ENCODE measurements at places on chromosomes 7 and 10. TPM values are rescaled to one million over a fixed set of nuclear protein-coding genes. Genes with fewer than 3 reads are reported as not detected.

PTTG1IP2 gene
- not detected for total RNA-seq

GRCh38 chr10:70925377-70926225, 37.2 kb upstream of the PCBD1 start:
- DNase-seq, result peak; percentile 67
- H3K4me1 ChIP-seq, result no peaks in the 10 kb centered on the region
- H3K36me3 ChIP-seq, result no peaks in the 10 kb centered on the region
- no peak overlapping the region for H3K27ac ChIP-seq
- H3K27me3 ChIP-seq, result peaks cover 9% of the 10 kb centered on the region

DNA sequence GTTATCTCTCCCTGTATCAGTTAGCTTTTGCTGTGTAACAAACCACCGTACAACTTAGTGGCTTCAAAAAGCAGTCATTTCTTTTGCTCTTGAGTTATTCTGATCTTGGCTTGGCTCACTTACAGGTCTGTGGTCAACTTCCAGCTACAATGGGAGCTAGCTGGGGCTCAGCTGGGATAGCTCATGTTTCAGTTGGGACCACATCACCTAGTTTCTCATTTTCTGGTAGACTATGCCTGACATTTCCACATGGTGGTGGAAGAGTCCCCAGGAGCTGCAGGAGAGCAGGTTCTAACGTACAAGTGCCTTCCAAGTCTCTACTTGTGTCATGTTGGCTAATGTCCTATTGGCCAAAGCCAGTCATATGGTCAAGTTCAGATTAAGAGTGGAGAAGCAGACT, 25.8 kb upstream of the PIP4K2A start:
- no peak overlapping the region for H3K27ac ChIP-seq
- no peak overlapping the region for H3K4me3 ChIP-seq
- no peaks in the 10 kb centered on the region for H3K27me3 ChIP-seq

CHST15 gene
- 1.3 TPM for total RNA-seq

DNA sequence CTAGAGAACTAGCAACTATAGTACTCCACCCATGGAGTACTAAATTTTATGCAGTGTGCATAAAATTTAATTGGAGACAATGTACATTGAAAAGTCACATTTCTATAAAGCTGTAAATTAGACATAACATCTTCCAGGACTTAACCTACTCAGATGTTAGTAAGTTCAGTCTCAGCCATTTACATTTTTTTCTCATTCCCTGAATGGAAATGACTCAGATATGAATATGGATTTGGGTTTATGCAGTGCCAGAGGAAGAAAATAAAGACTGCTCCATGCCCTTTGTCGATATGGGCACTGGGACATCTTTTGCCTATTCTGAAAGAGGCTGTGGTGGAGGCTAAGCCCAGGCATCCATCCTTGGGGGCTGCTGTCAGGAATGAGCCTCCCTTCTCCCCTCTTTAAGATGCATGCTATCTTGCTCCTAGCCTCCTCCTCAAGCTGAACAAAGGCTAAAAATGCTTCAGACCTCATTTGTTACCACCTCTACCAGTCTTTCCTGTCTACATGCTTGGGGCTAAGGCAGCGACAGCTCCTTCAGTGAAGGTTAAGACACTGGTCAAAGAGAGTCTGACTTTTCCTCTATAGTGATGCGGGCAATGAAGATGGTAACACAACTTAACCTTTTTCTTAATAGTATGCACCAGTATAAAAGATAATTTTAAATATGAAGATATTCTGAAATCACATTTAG, 486.8 kb upstream of the ANKRD30A start:
- no peaks in the 10 kb centered on the region for H3K36me3 ChIP-seq
- DNase-seq, result no peak
- H3K4me1 ChIP-seq, result no peaks in the 10 kb centered on the region

DNA sequence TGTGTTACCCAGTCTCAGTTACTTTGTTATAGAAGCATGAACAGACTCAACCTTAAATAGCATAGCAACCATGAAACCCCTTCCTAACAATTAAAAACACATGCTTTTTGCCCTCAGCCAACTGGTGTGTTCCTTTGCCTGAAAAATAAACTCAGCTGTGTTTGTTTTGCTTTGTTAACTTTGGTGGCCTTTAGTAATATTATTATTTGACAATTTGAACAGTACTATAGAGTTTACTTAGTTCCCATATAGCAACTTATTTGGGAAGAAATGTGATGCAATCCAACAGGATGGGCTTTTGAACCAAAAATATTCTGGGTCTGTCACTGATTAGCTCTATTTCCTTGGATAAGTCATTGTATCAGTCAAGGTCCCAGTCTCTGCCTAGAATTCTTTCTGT, 22.5 kb upstream of the MKLN1 start:
- peaks cover 15% of the 10 kb centered on the region for H3K4me1 ChIP-seq
- H3K36me3 ChIP-seq, result peaks cover 12% of the 10 kb centered on the region
- no peak overlapping the region for H3K4me3 ChIP-seq
- no peak for DNase-seq

CPVL gene
- 32.9 TPM for total RNA-seq

Data from neural crest cell (in vitro differentiated cells).